ENCODE measurements at places on chromosomes 4 and X. TPM values are rescaled to one million over a fixed set of nuclear protein-coding genes. Genes with fewer than 3 reads are reported as not detected.
A peak's percentile ranks its signal among the peaks of the same experiment; 100 is the strongest.

FRMD7 gene
- 0.82 TPM for total RNA-seq

PAPSS1 gene
- 55.1 TPM for total RNA-seq

ALB gene
- total RNA-seq, result not detected

ZFP92 gene
- 1.4 TPM for total RNA-seq

HEPH gene
- total RNA-seq, result 19.0 TPM

CXCR3 gene
- total RNA-seq, result 0.92 TPM

SYP gene
- 1.1 TPM for total RNA-seq

RPS6KA6 gene
- total RNA-seq, result 10.3 TPM

CTAG2 gene
- total RNA-seq, result not detected

GRCh38 chr4:83272900-83273299 is 11.7 kb downstream of the COQ2 start:
- no peak for DNase-seq

DNA sequence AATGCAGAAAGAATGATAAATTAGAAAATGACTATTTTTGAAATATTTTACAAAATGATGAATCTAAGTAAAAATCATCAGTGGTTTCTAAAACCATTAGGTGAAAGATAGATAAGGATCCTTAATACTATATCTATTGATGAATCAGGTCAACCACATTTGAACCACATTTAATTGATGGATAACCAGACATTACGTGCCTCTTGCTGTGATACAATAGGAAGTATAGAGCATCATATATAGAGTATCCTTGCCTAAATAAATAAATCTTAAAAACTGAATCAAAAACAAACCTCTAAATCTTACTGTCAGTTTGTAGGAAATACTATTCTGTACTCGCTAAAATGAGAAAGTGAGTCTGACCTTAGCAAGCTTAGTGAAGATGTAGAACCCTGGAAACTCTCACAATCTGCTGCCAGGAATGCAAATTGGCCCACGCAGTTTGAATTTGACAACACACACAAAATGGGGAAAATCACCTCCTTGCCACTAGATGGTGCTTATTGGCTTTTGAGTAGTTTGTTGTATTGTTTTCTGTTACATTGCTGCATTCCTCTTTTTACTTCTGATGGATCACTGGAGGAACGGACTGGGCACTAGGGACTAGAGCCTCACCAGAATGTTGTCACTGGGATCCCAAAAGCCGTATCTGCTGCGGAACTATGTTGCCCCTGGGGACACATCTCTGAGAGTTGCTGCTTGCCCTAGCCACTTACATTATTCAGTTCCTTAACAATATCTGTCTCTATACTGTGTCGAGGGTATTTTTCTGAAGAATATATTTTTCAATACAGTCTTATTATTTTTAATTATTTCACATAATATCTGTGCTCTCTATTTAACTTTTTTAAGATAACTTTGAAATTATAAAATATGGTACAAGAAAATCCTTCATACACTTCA is 25.4 kb upstream of the SLAIN2 start:
- DNase-seq, result peak; percentile 52

- no peak for DNase-seq
Measured at GRCh38 chr4:159829184-159829583, 726.3 kb downstream of the RAPGEF2 start.

DNA sequence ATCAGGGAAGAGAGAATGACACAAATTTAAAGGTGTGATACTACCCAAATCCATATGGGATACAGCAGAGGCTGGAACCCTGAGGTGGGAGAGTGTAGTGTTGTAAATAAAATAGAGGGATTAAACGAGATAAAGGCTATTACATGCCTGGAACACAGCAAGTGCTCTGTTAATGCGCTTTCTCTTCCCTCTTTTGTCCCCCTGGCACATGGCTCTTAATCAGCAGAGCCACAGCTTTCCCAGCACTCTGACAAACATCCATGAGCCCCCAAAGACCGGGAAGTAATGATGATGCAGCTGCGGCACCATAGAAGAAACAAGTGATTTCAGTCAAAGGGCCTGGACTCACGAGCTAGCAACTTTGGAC is 85.9 kb downstream of the RASL11B start:
- no peak for DNase-seq

DNA sequence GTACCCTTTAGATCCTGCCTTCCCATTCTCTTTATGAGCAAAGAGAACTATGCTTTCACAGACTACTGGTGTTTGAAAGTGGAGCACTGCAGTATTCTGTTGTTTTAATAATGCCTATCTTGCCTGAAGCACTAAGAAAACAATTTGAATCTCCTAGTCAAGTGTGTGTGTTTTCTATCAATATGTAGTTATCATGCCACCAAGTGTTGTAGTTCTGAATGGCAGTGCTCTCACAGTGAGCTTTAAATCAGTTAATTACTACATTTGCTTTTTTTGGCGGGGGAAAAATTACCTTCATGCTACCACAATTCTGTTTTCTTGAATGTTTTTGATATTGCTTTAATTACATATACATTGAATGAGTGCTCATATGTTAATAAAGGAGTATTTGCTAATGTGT is 143.6 kb upstream of the FAM47A start:
- DNase-seq, result peak; percentile 1

- peak; percentile 84 for DNase-seq
Measured at GRCh38 chr4:3791910-3792542, 25.8 kb downstream of the ADRA2C start.

DNA sequence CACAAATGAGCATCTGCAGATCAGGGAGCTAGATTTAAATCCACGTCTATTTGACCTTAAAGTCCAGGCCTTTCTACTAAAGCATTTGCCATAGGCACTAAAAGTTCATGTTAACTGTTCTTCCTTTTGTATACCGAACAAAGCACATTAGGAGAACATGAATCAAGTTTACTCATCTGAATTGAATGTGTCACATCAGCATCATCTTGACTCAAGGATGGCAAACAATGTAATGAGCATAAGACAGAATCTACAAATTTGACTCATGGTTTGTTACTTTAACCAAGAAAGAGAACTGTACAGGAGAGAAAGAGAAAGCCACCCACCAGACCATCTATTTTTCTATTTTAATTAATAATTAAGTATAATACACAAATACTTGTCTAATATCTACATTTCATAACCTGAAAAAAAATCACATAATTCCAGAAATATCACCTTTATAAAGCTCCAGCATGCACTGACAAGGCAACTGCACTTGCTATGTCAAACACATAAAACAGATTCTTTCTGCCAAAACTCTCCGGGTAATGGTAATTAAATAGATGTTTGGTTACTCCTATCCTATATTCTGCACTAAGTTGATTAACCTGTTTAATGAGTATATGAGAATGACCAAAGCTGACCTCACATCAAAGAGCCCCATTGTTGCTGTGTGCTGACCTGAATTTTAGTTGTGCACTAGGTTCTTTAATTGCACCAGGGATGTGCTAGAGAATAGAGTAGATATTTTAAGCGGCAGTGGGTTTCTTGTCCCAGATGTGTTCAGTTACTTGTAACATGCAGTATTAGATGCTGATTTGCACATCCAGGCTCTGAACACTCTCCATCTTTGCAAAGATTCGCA is 42.5 kb upstream of the LEF1 start:
- DNase-seq, result no peak

- DNase-seq, result no peak
Measured at GRCh38 chr4:150067859-150068258, 10.4 kb upstream of the DCLK2 start.

DNA sequence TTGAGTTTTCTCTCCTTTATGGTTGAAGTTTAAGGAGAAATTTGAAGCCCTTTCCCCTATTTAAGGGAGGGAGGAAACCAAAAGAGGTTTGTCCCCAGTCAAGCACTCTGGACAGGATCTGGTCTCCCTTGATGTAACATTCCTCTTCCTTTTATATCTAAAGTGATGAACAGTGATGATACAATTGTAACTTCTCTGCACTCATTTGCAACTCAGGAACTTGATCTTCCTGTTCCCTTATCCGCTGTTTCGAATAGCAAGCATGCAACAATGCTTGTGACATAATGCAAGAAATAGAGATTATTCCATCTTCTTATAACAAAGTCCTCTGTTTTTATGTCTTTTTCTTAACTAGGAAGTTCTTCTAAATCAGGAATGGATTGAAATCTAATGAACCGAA is 18.3 kb downstream of the ALPK1 start:
- DNase-seq, result no peak

- DNase-seq, result peak; percentile 41
Measured at GRCh38 chr4:1992468-1993168, 16.2 kb downstream of the NELFA start.

- DNase-seq, result peak; percentile 20
Measured at GRCh38 chrX:102599951-102600579, 750 bp downstream of the ARMCX5 start.

DNA sequence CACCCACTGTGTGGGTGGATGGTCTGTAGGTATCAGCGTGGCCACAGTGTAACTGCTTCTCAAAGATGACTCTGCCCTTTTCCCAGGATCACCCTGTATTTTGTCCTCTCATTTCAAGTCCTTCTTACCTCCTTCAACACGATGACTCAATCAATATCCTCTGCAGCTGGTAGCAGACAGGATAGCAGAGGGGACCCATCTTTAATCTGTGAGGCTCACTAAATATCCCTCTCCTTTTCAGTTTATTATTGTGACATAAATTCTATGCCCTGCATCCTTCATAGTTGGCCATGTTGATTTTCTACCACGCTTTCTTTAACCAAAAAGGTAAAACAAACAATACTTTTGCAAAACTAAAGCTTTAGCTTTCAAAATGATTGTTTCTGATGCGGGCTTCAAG is 9.6 kb upstream of the MEPE start:
- no peak for DNase-seq

- DNase-seq, result no peak
Measured at GRCh38 chr4:102388611-102389010, 43.3 kb upstream of the SLC39A8 start.

DNA sequence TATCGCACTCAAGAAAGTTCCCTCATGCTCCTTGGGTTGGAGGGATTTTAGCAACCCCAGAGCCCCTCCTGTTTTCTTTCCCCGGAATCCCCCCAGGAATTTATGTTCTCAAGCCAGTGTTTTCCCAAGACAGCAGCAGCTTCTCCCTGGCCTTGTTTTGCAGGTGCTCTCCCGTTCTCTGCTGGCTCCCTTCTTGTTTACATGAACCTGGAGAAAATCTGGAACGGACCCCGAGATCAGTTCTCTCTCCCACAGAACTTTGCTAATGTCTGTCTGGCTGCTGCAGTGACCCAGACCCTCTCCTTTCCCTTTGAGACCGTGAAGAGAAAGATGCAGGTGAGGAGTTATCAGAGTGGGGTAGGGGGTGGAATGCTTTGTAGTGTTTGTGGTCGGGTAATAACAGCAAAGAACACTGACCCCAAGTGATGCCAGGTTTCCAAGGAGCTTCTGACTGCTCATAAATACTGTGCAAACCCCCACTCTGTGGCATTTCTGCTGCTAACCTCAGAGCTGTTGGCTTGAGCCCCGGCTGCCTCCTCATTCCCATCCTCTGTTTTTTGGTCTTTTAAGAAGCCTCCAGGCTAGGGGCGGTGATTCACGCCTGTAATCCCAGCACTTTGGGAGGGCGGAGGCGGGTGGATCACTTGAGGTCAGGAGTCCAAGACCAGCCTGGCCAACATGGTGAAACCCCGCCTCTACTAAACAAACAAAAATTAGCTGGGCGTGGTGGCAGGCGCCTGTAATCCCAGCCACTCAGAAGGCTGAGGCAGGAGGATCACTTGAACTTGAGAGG is 11.1 kb downstream of the SLC25A43 start:
- DNase-seq, result no peak

DNA sequence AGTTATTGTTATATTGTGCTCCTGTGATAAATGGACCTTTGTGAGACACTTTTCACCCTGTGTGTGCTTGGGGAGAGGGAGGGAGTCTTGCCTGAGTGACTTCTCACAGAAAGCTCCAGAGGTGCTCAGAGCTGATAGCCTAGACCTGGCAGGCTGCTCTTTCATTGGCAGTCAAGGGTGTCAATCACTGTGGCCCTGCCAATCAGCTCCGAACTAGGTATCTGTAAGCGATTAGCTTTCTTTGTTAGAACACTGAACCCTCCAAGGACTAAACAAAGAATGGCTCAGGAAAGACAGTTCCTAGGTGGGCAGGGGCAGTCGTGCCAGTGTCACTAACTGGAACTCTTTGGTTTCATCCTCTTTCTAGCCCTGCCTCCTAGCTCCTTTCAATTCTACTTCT is 2.7 kb upstream of the NALF2 start:
- DNase-seq, result no peak

DNA sequence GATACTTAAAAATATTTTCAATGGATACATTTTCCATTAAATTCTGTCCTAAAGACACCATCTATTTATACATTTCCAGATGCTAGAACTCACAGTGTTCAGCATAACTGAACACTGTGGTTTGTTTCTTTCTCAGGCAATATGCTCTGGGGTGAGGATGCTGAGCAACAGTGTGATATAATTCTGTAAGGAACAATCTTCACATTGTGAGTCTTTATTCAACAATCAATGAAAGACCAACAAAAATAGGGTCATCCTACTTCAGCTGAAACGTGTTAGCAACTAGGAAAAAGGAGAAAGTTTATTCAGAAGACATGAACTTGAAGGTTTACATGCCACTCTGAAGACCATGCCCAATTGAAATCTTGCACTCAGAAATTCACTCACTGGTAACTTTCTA is 284.8 kb downstream of the UNC5C start:
- DNase-seq, result no peak

DNA sequence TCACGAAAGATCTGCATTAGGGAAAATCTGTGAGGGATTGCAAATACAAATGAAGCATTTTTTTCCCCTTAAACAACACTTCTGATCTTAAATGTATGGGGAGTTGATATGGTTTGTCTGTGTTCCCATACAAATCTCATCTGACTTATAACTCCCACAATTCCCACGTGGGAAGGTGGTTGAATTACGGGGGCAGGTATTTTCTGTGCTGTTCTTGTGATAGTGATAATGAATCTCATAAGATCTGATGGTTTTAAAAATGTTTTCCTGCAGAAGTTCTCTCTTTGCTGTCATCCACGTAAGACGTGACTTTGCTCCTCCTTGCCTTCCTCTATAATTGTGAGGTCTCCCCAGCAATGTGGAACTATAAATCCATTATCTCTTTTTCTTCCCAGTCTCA is 107.4 kb upstream of the KCNIP4 start:
- DNase-seq, result no peak

- DNase-seq, result no peak
Measured at GRCh38 chrX:15680401-15680800, 15.8 kb upstream of the CLTRN start.

GRCh38 chr4:161517941-161518340 is 645.9 kb downstream of the FSTL5 start:
- DNase-seq, result no peak

GRCh38 chr4:38676986-38677385 is 13.0 kb downstream of the KLF3 start:
- no peak for DNase-seq

DNA sequence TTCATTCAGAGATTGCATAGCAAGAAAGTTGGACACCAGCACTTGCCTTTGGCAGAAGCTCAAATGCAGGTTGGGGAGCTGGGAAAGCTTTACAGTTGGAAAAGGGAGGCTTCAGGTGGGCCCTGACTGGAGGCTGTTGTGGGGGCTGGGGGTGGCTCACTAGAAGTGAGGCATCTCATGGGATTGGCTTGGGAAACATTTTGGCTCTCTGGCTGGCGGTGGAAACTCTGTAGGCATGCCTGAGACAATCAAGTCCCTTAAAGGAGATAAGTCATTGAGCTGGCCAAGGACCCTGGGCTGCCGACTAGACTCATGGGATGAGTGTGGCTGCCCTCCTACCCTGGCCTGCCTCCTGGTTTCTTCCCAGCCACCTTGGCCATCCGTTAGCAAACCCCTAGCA is 31.4 kb upstream of the STS start:
- no peak for DNase-seq

GRCh38 chrX:151488677-151489076 is 74.8 kb upstream of the PASD1 start:
- DNase-seq, result no peak
